ENCODE measurements at places on chromosomes 6 and 20. TPM values are rescaled to one million over a fixed set of nuclear protein-coding genes. Genes with fewer than 3 reads are reported as not detected.

The SLPI gene
- total RNA-seq, result 57.4 TPM

The LY6G6F gene
- total RNA-seq, result not detected

The SYS1 gene
- 19.0 TPM for total RNA-seq

The GLYATL3 gene
- not detected for total RNA-seq

The DCDC2 gene
- total RNA-seq, result not detected

The PDE10A gene
- total RNA-seq, result 13.0 TPM

The DLK2 gene
- 1.9 TPM for total RNA-seq

The ZNF311 gene
- total RNA-seq, result 4.1 TPM

The TREML2 gene
- not detected for total RNA-seq

DNA sequence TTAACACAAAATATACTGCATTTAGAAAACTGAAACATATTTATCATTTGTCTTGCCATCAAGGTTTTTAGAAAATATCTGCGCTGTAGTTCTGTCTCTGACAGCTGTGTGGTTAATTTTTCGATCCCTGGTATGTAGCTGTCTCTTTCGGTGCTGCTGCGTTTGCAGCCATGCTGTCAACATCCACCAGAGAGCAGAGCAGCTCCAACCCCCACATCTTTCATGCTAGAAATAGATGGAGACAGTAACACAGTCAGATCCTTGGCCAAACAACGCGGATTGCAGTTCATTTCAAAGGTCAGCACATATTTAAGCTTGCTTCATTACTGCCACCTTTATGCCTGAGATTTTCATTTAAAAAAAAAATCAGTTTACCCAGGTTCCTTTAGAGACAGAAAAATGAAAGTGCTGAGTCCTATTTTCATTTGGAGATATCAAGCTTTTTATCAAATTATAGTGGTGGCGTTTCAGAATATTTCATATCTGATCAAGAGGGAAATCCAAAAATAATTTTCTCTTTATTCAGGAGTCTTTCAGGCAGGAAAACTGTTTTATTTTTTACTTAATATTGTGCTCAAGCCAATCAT, 157.7 kb upstream of the MMS22L start:
- DNase-seq, result no peak

DNA sequence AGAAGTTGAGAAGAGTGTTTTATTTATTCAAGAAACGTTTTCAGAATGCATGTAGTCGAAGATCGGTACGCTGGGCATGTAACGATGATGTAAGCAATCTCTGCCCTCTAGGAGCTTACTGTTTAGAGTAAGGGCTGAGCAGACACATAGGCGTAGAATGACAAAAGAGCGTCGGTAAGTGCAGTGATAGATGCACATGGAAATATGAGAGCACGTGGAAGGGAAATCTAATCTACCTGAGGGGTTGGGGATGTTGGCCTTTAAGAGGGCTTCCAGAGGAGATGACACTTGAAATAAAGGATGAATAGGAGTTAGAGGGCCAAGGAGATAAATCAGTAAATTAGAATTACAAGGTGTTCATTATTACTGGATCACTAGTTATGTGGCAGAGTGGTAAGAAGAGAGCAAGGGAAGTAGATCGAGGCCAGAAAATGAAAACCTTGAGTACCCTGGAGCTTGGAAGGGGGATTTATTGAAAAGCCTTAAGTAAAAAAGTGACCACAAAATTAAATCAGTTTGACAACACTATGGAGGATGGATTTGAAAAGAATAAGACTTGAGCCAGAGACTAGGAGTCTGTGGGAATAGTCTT, 782 bp downstream of the TRMT11 start:
- no peak for DNase-seq

GRCh38 chr20:50663095-50663821, 28.1 kb downstream of the RIPOR3 start:
- no peak for DNase-seq

- no peak for DNase-seq
Observed at GRCh38 chr6:116877743-116878142, 701 bp downstream of the RFX6 start.

DNA sequence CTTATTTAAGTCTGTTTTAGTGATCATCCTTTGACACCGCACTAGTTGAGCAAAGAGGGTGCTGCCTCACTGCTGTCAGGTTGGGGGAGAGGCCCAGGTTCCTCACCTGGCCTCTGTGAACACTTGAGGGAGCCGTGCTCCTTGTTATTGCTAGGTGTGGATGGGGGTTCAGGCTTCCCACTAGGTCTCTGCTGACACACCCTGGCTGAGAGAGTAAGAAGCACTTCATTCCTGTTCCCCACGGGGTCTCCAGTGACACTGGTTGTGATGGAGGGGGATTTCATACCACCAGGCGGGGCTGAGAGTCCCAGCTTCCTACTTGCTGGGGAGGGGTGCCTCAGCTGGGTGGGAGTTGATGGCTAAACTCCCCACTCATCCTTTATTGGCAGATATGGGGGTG, 11.1 kb upstream of the NOTCH4 start:
- no peak for DNase-seq

DNA sequence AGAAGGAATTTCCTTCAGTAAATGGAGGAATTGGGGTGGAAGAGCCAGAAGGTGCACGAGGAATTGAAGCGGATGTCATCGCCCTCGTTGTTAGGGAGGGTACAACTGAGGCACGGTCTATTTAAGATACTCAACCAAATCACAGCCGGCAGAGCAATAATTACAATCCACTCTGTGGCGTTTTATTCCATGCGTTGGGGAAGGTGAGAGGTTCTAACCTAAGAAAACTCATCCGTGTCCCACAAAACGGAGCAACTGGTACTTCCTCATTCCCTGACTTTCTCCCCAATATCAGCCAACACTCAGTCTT, 802 bp upstream of the RRBP1 start:
- DNase-seq, result no peak

GRCh38 chr6:97586344-97586743, 303.3 kb upstream of the MMS22L start:
- DNase-seq, result no peak

- no peak for DNase-seq
Observed at GRCh38 chr6:113271437-113271836, 585.7 kb upstream of the MARCKS start.

- DNase-seq, result no peak
Observed at GRCh38 chr6:148364056-148364824, 21.6 kb downstream of the SASH1 start.

- no peak for DNase-seq
Observed at GRCh38 chr6:34757687-34758274, 476 bp downstream of the SNRPC start.

GRCh38 chr6:24838081-24838480, 39.4 kb upstream of the ARMH2 start:
- DNase-seq, result no peak

DNA sequence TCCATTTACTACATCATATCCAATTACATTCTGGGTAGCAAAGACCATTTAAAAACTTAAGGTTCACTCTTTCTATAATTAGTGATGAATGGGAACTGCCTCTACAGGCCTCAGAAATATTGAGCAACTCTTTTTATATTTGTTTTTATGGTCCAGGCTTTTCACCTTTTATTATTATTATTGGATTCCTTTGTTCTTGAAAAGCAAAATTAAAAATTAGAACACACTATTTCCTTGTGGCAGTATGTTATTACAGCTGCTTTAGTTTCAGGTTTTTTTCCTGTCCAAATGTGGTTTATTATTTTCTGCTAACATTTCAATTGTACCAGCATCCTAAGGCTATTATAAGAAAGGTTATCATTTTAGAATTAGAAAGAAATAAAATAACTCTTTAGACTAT, 150.1 kb downstream of the FARS2 start:
- no peak for DNase-seq

- no peak for DNase-seq
Observed at GRCh38 chr6:94645191-94645590, 932.1 kb upstream of the MANEA start.

DNA sequence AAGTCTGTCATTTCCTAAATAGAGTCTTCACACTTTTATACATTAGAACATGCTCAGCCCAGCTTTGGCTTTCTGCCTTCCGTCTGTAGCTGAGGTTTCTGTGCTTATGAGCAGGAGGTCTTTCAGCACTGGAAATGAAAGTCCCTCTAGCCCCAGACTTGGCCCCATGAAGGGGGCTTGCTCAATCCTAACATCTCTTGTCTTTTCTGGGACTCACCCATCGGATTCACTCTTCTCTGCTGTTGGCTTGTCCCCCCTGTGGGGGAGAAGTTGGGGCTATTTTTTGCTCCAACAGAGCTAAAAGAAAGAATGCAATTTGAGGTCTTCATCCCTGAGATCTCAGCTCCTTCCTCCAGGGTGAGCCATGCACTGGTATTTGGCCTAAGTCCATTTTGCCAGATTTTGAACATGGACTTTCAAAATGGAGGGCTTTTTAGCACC, 177.7 kb downstream of the MRPL14 start:
- no peak for DNase-seq

DNA sequence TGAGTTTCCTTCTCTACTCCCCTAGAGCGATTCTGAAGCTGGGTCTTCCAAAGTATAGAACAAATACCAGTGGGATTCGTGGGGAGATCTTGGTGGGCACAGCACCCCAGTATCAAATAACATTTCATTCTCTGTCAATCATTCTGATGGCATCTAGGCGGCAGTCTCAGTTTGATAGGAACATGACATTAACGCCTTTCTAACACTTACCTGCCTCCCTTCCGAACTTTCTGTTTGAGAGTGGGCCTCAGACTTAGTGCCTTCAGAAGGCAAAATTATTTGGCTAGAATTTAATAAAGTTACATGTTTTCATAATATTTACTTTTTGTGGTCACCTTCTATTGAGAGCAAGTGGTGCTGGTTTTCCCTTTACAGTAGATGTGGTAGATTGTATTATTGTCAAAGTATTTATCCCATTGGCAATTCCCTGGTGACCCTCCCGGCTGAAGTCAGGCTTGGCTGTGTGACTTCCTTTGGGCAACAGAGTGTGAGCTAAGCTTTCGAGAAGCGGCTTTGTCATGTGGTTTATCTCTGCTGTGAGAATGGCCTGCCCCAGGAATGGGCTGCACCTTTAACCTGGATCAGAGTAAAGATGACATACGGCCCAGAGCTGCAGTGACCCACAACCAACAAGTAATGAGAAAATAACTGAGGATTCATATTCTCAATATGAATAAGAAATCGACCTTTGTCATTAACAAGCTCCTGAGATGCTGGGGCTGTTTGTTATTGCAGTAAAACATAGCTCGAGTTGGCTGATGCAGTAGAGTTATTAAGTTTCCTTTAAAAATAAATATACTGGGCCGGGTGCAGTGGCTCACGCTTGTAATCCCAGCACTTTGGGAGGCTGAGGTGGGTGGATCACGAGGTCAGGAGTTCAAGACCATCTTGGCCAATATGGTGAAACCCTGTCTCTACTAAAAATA, 45.2 kb upstream of the PTPN1 start:
- no peak for DNase-seq

- DNase-seq, result no peak
Observed at GRCh38 chr6:156427345-156427744, 349.8 kb upstream of the ARID1B start.

- peak; percentile 25 for DNase-seq
Observed at GRCh38 chr6:107458672-107459282, 587 bp downstream of the PDSS2 start.

- no peak for DNase-seq
Observed at GRCh38 chr20:37235065-37235464, 26.5 kb downstream of the GHRH start.

DNA sequence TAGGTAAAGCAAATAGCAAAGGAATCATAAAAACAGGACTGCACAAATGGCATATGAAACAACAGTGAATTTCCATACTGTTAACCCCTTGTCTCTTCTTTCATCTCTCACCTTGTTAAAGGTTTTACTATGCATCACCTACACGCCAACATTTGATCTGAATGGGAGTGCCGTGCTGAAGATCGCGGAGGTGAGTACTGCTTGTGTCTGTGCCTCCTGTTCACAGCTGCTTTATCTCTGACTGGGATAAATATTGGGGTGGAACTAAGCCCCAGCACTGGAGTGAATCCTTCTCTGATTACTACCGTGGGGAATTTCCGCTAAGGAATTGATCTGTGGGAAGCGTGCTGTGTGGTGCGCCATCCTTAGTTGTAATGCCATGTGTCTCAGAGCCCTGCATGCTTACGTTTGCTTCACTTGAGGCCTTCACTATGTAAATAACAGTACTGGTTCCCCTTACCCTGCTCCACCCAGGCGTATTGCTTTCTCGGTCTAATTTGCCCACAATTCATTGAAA, 11.4 kb upstream of the PBOV1 start:
- no peak for DNase-seq

DNA sequence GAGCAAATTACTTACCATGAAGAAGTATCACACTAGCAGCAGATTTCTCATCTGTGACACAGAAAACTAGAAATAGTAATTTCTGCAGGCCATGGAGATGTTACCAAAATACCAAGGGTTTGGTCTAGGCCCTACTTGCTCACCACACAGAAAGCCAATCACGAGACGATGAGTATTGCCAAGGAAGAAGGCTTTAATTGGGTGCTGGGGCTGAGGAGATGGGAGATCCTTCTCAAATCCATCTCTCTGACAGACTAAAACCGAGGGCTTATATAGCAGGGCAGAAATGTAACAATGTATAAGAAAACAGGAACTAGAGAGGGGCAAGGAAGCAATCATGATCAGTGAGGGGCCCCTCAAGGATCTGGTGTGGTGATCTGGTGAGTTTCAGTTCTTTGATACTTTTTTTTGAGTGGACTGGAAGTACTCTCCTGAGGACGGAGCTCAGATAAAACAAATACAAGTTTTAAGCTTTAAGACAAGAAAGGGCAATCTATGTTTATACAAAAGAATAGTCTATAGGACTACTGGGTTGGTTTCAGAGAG, 40.9 kb downstream of the RNF182 start:
- DNase-seq, result no peak

GRCh38 chr6:4291453-4292403, 156.4 kb upstream of the ECI2 start:
- no peak for DNase-seq

DNA sequence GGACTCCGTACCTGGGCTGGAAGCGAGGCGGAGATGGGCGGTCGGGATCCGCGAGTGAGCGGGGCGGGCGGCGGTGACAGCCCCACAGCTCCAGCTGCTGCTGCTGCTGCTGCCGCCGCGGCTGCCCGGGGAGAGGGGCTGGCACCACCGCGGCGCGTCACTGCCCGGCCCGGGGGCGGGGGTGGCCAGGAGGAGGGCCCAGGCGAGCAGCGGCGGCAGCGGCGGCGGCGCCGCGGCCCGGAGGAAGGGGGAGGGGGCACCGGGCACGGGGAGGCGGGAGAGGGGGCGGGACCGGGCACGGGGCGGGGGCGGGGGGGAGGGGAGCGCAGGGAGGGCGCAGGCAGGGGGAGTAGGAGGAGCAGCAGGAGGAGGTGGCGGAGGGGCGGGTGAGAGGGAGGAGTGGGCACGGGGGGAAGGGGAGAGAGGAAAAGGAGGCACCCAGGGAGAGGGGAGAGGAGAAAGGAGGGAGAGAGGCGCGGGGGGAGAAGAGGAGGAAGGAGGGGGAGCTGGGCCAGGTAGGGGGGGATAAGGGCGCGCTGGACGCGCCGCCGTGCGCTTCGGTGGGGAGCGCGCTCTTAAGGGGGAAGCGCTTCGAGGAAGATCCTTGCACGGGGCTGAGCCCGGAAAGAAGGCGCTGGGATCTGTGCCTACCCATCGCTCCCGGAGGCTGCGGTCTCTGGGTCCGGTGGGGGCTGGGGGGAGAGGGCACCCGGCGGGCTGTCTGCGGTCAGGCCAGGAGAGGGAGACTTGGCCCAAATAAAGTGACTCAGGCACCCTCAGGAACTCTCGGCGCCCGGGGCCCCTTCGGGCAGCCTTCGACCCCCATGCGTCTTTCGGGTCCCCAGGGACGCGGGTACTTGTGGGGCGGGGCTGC, 101.5 kb downstream of the NOL4L start:
- no peak for DNase-seq

GRCh38 chr20:14331646-14332045, 5.8 kb downstream of the FLRT3 start:
- DNase-seq, result no peak

Data from uterus (tissue), 4 donors.